ENCODE measurements at places on chromosomes 1 and 21. TPM values are rescaled to one million over a fixed set of nuclear protein-coding genes. Genes with fewer than 3 reads are reported as not detected.

The PEAR1 gene
- 1.8 TPM for total RNA-seq

The TMPRSS2 gene
- 0.27 TPM for total RNA-seq

The IVL gene
- not detected for total RNA-seq

The SPAG17 gene
- 4.9 TPM for total RNA-seq

The RPAP2 gene
- 28.1 TPM for total RNA-seq

The HTR6 gene
- total RNA-seq = 0.09 TPM

The IFNLR1 gene
- total RNA-seq = 0.54 TPM

The UBE2U gene
- not detected for total RNA-seq

The FCRL3 gene
- total RNA-seq = not detected

The BEST4 gene
- 0.27 TPM for total RNA-seq

The TRIM67 gene
- total RNA-seq = 29.4 TPM

The ATAD3C gene
- total RNA-seq = not detected

The HRNR gene
- total RNA-seq = not detected

The IGSF5 gene
- 1.8 TPM for total RNA-seq

The C8B gene
- total RNA-seq = not detected

The SMPDL3B gene
- 0.73 TPM for total RNA-seq

The ASPM gene
- 25.3 TPM for total RNA-seq

The FMO5 gene
- 1.5 TPM for total RNA-seq

The RAB29 gene
- 3.4 TPM for total RNA-seq

The CELA3A gene
- total RNA-seq = not detected

The TMEM54 gene
- total RNA-seq = 1.8 TPM

The CASZ1 gene
- total RNA-seq = 1.7 TPM

The LCE1D gene
- total RNA-seq = not detected

The NECTIN4 gene
- not detected for total RNA-seq

The HSD11B1 gene
- total RNA-seq = not detected

The MROH7 gene
- total RNA-seq = 2.6 TPM

The ARHGEF16 gene
- total RNA-seq = 0.45 TPM

The CNKSR1 gene
- total RNA-seq = 4.1 TPM

The EFNA3 gene
- 7.3 TPM for total RNA-seq

The PODN gene
- 8.9 TPM for total RNA-seq

The SLC16A4 gene
- total RNA-seq = 20.8 TPM

The ZNF648 gene
- total RNA-seq = 0.82 TPM

The PGBD2 gene
- 10.0 TPM for total RNA-seq

The EVA1C gene
- total RNA-seq = 7.6 TPM

The OR2T11 gene
- total RNA-seq = not detected

The ACOT11 gene
- 6.4 TPM for total RNA-seq

The OR2L2 gene
- 2.1 TPM for total RNA-seq

The GCSAML gene
- 0.36 TPM for total RNA-seq

The PDZK1 gene
- 0.91 TPM for total RNA-seq

The TLCD4 gene
- 19.0 TPM for total RNA-seq

The CD1E gene
- total RNA-seq = not detected

The UTS2 gene
- total RNA-seq = not detected
